ENCODE measurements at places on chromosomes 5 and 9.

DNA sequence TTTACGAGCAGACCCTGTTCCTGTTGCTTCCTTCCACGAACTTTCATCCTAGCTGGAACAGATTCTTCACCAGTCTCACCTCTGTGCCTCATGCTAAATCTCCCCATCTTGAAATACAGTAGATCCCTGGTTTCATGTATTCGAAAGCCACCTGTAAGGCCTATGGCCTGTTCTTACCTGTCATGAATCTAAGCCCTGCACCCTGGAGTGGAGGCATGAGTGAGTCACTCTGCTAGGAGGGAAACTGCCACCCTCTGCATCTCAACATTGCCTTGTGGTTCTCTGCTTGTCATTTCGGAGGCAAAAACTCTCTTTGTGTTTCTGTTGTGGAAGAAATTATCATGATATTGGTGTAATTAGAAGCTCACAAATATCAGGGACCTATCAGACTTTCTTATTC lies 320.0 kb downstream of the ENC1 start:
- DNase-seq, result no peak

DNA sequence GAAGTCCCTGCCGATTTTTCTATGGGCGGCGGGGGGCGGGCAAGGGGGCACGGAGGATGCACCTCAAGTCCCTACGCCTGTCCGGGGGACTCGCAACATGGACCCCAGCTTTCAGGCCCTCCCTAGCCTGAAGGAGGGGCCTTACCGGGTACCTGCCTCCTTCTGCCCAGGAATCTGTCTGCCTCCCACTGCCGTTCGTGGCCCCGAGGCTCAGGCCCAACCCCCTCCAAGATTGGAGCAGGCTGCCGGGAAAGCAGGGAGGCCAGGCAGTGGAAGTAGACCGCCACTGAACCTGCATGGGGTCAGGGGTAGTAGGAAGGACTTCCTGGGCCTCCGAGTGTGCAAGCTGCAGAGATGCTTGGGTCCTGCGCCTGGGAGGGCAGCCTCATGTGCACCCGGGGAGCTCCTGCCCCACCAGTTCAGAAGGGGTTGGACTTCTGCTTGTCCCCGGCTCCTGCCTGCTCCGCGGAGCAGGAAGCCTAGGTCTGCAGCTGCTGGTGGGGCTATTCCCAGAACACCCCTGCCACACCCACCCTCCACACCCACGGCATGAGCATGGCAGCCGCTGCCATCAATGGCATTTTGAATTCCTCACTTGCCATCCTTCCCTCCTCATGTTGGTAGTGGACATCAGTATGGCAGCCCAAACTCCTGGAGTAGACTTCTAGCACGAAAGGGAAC lies 1312.7 kb upstream of the ACO1 start:
- no peak for DNase-seq

- no peak for DNase-seq
Measured at GRCh38 chr9:99850736-99851499, 29.2 kb downstream of the NR4A3 start.

GRCh38 chr5:131104169-131104808 lies 60.8 kb downstream of the HINT1 start:
- DNase-seq, result peak; percentile 35

DNA sequence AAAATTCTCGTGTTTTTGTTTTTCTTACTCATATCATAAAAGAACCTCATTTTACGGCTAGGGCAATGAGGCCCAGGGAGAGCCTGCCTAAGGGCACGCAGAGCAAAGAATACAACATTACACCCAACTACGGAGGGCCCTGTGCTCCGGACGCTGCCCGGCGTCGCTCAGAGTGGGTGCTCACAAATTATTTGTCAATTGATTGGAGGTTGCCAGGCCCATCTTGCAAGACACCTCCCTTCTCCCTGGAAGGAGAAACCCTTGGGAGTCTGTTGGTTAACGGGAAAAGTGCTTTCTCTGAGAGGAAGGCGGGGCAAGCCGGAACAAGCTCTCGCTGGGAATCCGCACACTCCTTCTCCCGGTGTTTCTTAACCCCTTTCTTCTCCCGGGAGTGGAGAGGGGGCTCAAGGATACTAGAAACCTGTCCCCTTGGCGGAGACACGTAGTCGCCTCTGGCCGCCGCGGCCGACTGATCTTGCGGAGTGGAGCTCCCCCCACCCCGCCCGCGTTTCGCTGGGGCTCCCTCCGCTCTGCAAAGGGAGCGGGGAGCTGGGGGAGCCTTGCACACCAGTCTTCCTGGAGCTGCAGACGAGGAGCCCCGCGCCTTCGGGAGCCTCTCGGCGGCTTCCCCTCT lies 599.3 kb upstream of the SGCD start:
- no peak for DNase-seq

DNA sequence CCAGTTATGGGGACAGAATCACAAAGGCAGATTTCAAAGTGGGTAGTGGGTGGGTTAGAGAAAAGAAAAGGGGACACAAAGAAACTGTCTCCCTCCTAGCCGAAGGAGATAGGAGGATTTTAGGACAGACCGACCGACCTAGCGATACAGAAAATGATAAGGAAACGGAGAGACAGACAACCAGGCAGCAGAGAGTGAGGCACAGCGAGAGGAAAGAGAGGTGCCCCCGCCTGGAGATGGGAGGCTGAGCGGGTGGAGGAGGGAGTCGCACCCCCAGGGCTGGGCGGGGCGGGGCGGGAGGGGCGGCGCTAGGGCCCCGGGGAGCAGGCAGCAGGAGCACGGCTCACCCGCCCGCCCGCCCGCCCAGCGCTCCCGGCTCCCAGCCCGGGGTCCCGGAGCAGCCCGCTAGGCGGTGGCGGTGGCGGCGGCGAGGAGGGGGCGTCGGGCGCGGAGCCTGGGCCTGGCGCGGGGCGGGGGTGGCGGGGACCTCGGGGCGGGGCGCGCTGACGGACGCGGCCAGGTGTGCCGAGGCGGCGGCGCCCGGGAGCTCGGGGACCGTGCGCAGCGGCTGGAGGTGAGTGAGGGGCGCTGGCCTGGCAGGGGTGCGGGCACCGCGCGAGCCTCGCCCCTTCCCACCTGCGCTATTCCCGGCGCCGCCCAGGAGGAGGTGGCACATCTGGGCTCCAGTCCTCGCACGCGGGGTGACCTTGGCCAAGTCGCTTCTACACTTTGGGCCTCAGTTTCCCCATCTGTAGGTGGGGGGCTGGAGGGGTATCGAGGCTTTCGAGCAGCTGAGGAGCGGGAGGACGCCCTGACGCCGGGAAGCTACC lies 15.9 kb upstream of the SYNPO start:
- DNase-seq, result no peak

DNA sequence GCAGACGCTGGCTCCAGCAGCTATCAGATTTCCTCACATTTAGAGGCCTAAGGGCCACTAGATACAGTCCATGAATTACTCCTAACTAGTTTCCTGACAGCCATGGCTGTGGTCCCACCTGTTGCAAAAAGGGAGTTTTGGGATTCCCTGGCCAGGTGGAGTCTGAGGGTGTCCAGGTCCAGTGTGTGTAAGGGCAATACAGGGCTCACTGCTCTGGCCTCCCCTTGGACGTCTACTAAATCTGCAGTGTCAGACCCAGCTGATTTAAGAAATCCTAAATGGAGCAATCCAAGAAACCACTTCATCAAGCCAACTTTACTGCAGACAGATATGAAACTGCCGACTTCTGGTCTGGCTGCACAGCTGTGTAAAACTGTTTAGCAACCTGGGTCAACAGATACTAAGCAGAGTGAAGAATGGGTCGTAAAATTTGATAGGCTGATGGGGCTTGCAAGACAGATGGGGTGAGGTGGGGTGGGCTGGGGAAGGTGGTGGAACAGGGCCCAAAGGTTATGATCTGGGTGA lies 116.4 kb downstream of the GADD45G start:
- peak; percentile 78 for DNase-seq

GRCh38 chr9:88998911-88999310 lies 7.6 kb downstream of the S1PR3 start:
- DNase-seq, result no peak

DNA sequence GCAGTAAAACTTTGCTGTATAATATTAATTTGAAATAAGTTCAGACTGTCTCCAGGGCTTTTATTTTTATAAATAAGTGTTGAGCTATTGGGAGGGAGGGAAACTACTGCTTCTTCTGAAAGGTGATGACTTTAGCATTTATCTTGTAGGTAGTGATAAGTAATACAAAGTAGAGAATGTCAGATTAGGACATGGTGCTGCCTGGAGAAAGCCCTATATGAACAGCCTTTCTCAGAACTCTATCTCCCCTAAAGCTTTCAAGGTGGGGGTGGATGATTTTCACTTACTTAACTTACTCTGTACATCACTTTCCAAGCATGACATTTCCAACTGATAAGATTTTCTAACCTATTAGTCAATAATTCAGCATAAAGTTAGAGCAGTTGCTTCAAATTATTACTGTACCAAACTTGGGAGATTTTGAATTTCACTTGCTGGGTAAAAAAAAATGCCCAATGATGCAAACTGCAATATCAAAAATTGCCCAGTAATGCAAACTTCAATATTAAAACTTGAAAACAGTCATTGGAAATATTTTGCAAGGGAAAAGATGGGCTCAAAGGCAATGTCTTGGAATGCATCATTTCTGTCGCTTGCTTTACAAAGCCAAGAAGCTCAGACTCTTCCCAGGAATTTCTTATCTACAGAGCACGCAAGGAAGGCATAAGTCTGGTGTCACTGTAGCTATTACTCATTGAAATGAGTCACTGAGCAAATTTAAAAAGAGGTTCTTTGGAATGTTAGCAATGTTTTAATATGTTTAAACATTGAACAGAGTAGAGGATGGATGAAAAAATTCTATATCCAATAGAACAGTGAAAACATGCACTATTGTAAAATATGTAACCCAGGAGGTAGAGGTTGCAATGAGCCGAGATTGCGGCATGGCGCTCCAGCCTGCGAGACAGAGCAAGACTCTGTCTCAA lies 569.5 kb downstream of the PSAT1 start:
- no peak for DNase-seq

GRCh38 chr9:112809351-112809848 lies 58.8 kb downstream of the SNX30 start:
- DNase-seq, result peak; percentile 80

GRCh38 chr9:137551264-137552021 lies at the start of gene MRPL41:
Gene MRPL41 (plus strand): TSS chr9:137551879. CDS start chr9:137552082, 203 bp downstream.
- peak; percentile 93 for DNase-seq

- no peak for DNase-seq
Measured at GRCh38 chr5:168803541-168803940, 224.4 kb upstream of the PANK3 start.

- no peak for DNase-seq
Measured at GRCh38 chr5:176414704-176415103, 1.6 kb downstream of the CLTB start.

DNA sequence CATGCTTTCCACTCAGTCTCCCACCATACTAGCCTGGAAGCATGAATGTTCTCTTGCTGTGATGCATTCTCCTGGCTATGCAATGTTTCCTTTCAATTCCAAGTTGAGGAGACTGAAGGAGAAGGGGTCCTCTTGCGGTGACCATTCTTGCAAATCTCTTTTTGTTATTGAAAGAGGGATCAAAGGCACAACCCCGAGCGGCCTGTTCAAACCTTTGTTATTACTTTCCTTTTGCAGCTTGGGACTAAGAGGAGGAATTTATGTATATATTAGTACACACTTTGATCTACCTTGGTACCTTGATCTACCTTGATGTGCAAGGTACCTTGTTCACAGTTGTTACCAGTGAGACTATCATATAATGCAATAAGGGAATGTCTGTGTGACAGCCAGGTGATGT lies 147.3 kb downstream of the KCTD16 start:
- DNase-seq, result no peak

DNA sequence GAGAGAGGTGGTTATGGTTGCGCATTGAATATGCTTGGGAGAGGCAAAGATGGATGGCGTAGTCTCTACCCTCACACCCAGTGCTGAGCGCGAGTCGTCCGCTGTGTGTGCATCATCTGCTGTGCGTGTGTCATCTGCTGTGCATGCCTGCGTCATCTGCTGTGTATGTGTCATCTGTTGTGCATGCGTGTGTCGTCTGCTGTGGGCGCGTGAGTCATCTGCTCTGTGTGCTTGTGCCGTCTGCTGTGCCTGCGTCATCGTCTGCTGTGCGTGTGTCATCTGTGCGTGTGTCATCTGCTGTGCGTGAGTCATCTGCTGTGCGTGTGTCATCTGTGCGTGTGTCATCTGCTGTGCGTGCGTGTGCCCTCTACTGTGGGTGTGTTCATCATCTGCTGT lies 68.0 kb upstream of the IRX4 start:
- DNase-seq, result no peak

- no peak for DNase-seq
Measured at GRCh38 chr5:150616024-150616470, 24.4 kb upstream of the SYNPO start.

GRCh38 chr5:128477944-128478343 lies 60.1 kb downstream of the FBN2 start:
- DNase-seq, result no peak

- no peak for DNase-seq
Measured at GRCh38 chr9:129852579-129852978, 17.3 kb downstream of the USP20 start.

GRCh38 chr5:65076251-65076869 lies 307.6 kb downstream of the CWC27 start:
- peak; percentile 75 for DNase-seq

DNA sequence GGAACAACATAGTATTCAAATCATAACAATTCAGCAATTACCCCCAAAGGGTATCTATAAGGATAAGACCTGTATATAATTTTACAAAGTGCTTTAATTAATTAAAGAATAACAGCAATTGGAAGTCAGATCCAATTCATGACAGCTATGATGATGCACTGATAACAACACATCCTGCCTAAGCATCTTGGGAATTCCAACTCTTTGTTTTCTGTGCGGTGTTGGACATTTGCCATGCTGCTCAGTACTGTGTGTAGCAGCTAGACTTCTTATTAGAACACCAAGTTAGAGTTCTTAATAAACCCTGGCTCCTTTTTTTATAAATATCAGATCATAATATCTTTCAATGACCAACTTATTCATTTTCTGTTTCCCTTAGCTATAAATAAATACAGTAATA lies 209.0 kb downstream of the SEC61B start:
- no peak for DNase-seq

DNA sequence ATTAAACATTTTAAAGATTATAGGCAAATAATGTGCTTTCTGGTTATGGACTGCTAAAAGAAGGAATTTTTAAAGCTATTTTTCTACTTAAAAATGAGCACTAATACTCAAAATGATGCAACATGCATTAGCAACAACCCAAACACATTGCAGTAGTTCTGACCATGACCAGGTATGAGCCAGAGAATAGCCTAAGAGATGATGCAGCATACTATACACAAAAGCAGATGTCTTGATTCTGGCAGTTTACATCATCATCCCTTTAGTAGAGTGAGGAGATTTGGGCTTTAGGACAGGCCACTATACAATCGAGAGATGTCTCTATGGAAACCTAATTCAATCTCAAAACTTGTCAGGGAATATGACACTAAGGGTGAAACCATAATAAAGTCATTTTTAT lies 307.1 kb downstream of the PRR16 start:
- no peak for DNase-seq

- DNase-seq, result no peak
Measured at GRCh38 chr9:132810314-132810713, 67.8 kb downstream of the AK8 start.

- DNase-seq, result peak; percentile 19
Measured at GRCh38 chr5:136309932-136310598, 55.3 kb downstream of the TRPC7 start.

DNA sequence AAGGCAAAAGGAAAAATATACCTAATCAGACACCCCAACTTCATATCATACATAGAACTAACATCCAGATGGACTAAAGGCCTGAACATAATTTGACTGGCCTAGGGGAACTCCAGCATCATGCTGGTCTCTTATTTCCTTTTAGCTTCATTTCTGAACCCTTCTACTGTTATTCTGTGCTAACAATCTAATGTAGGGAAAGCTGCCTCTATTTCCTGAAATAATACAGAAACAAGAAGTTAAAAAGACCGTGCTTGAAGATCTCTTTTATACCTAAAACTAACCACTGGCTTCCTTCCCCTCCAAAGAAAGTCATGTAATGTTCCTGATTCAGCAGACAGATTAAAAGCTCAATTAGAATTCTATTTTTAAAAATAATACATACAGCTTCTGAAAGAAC lies 36.7 kb downstream of the LPAR1 start:
- DNase-seq, result no peak

Measured in suppressor macrophage (primary cell).